Amniotic epithelial cell (primary cell): ENCODE measurements at places on chromosomes 12 and 14.
A peak's percentile ranks its signal among the peaks of the same experiment; 100 is the strongest.

GRCh38 chr12:95096378-95096777 lies 23.0 kb upstream of the NR2C1 start:
- no peak for DNase-seq

DNA sequence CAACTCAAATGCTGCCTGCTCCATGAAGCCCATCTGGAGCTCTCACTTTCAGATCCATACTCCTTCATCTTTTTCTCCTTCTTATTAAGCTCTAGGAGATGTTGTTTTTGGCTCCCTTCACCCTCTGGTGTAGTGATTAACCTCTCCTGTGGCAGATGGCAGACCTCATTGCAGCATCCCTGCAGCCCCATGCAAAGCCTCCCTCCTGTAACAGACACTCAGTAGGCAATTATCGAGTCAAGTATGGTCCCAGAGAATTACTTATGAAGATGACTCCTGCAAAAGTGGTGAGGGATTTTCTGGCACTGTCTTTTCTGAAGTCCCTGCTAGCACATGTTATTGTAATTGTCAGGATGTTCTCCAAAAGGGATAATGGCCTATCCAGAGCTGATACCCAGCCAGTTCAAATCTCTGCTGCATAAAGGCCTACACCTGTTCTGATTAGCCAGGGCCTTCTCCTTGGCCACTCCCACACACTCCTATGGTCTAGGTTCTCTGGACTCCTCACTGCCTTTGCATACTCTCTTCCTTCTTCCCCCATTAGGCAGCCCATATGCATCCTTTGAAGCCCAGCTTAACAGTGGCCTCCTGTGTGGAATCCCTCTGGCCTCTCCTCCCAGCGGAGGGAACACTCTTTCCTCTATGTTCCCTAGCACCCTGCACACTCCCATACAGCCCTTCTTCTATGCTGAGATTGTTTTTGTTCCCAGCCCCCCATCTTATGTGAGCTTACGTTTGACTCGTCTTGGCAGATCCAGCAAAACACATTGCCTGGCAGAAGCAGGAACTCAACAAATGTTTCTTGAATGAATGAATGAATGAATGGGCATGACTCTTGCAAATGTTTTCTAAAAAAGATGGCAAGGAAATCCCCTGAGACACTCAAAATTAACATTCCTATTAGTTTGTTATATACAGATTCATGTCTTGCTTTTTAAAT lies 43.9 kb upstream of the MDM1 start:
- DNase-seq, result no peak

- no peak for DNase-seq
Observed at GRCh38 chr12:81465876-81466275, 293.3 kb downstream of the PPFIA2 start.

DNA sequence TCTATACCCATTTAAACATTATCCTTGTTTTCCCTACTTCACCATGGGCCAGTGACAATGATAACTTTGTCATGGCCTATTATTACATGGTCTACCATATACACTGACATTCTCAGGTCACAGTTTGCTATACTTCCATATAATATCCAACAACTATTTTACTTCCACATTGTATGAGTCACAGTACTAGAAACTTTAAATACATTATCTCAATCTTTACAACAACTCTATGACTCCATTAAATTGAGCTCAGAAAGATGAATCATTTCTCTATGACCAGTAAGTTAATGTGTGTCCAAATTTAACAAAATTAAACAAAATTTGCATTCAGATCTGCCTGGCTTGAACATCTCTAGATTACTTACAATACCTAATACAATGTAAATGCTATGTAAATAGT lies 93.9 kb downstream of the PLEKHG7 start:
- peak; percentile 8 for DNase-seq

GRCh38 chr12:33437598-33437997 lies 2.0 kb downstream of the SYT10 start:
- DNase-seq, result no peak
